ENCODE measurements at places on chromosomes 3 and 15. TPM values are rescaled to one million over a fixed set of nuclear protein-coding genes. Genes with fewer than 3 reads are reported as not detected.

DNA sequence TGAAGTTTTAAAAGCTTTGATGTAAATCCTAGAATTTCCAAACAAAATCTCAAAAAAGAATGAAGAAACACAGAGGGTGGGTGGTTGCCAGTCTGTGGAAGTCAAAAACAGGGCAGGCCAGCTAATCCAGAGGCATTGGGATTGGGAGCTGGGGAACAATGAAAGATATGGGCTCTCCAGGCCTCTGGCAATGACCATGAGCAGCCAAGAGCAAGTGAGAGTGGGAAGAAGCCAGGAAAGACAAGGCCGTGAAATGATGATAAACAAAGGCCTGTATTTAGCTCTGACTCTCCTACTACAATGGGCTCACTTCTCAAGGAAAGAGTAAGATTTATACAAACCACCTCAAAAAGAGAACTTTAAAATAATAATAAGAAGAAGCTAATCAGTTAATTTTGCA is 248.5 kb downstream of the ZMAT3 start:
- no peak for DNase-seq

GRCh38 chr3:135136361-135137100 is 341.5 kb downstream of the EPHB1 start:
- DNase-seq = no peak

DNA sequence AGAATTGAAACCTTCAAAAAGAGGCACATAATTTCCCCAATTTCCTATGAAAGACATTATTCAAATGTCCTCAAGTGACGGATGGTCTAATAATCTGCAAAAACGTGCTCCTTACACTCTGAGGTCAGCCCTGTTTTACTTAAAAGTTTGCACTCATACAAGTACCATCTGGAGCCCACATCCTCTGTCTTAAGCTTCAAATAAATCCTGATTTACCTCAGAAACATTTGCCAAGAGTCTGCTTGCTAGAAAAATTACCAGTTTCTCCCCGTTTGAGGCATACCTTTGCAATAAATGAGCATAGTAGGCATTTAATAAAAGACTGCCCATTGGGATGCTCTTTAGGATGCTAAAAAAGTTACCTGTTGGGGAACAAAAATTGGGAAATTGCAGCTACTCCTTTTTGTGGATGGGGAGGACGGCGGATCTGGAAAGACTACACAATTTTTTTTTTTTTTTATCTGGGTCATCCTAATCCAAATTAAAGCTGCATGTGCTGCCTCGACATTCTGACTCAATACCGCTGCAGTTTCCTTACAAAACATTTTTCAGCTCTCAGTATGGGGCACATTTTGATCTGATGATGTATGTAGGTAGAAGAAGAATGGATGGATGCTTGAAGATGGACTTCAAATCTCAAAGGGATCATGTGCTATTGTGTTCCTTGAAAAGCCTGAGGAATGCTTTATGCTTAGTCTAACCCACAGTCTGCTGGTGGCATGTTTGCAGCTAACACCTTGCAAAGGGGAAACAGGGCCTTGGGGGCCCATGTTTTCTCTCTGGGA is 233.7 kb upstream of the ADAMTS9 start:
- no peak for DNase-seq

GRCh38 chr3:96331341-96331740 is 483.1 kb upstream of the EPHA6 start:
- no peak for DNase-seq

- no peak for DNase-seq
Observed at GRCh38 chr15:65333856-65334255, 29.4 kb downstream of the RNU5B-1 start.

GRCh38 chr3:46168583-46169345 is 39.3 kb downstream of the CCR1 start:
- DNase-seq = no peak

- no peak for DNase-seq
Observed at GRCh38 chr3:146777941-146778340, 172.8 kb upstream of the PLSCR5 start.

- DNase-seq = no peak
Observed at GRCh38 chr15:72375501-72375845, 341 bp downstream of the HEXA start.

- no peak for DNase-seq
Observed at GRCh38 chr15:78951841-78952238, 7.0 kb upstream of the CTSH start.

GRCh38 chr3:10015461-10015904 is 10.8 kb upstream of the FANCD2 start:
- DNase-seq = peak; percentile 86

DNA sequence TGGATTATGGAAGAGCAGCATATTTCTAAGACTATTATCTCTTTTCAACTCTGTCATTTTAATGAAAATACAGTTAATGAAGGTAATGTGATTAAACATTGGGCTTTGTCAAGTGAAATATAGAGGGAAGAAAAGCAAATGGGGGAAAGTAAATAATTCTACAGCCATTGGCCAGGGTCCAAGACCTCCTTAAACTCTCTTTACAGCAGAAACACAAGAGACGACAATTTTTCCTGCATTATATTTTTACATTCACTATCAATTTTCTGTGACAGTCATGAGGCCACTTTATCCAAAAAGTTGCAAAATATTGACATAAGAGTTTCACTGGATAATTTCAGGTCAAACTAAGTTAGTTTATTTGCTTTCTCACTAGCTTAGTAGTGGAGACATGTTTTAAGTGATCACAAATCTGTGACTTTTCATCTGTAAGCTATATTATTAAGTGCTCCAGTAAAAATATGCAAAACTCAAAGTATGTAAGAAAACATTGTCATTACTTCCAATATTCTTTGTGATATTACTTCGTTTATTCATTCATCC is 385.9 kb upstream of the DPH6 start:
- no peak for DNase-seq

DNA sequence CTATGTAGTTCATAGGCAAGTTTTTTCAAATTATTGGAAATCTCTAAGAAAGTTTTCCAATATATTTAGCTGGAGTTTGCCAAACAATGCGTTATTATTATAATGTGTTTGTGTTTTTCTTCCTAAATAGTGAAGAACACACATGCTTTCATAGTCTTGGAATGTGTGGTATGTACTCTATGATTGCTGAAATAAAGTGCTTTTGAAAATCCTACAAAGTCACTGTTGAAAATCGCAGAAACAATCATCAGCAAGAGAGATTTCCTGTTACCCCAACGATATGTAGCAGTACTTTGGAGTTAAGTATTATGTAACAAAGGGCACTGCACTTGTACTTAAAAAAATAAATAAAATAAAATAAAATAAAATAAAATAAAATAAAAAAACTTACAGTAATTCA is 796.2 kb downstream of the NAALADL2 start:
- no peak for DNase-seq

DNA sequence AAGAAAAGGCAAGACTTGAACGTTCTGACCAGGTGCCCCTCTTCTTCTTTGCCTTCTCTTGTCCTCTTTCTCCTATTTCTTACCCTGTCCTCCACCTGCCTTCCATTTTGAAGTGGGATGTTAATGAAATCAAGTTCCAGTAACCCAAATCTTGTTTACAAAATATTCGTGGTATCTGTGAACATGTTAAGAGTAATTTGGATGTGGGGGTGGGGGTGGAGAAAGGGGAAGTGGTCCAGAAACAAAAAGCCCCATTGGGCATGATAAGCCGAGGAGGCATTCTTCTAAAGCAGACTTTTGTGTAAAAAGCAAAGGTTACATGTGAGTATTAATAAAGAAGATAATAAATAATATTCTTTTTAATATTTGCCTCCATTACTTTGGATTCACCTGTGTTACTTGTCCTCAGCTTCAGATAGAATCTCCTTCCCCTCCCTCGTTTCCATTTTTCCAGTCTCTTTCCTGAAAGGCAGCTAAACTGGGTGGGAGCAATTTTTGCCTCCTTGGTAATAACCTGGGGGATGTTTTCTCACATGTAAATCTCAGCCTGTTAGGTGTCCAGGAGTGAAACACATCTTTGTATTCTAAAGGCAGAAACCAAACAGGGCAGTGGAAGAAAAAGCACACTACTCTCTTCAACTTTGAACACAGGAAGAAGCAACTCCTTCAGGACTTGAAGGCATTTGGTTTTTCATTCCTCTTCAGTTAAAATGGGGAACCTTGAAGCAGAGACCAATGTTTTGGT is 3.2 kb downstream of the CHST2 start:
- DNase-seq = no peak

DNA sequence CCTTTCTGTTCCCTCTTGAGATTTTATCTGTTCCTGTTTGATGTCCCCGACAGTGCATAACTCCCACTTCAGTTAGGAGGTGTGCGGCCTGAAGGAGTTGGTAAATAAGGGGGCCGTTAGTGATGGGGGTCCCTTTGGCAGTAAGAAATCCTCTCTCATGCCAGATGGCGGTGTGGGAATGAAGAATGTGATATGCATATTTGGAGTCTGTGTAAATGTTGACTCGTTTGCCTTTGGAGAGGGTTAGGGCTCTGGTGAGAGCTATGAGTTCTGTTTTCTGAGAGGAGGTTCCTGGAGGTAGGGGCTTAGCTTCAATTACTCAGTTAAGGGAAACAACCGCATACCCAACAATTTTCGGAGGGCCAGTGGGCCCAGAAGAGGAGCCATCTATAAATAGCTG is 38.8 kb upstream of the RNF7 start:
- no peak for DNase-seq

GRCh38 chr3:63937661-63938651 is 25.8 kb upstream of the SCAANT1 start:
- DNase-seq = no peak

GRCh38 chr15:92153620-92154019 is 240.1 kb upstream of the ST8SIA2 start:
- DNase-seq = no peak

GRCh38 chr3:78911394-78911793 is 856.4 kb downstream of the ROBO1 start:
- no peak for DNase-seq

DNA sequence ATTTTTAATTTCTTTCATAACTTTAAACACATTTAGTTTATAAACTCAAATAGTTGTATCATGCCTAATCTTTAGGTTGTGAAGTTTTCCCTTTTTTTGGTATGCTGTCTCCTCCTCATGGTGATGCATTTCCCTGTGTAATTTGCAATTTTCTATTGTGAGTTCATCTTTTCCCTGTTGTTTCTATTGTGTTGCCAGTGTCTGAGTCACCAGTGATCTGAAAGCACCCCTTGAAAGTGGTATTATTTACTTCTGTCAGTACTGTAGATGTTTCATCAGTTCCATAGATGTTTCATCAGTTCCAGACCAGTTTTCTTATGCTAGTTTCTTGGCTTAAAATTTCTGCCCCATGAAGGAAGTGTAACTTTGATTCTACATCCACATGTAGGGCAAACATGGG is 80.6 kb downstream of the OXSM start:
- DNase-seq = no peak

DNA sequence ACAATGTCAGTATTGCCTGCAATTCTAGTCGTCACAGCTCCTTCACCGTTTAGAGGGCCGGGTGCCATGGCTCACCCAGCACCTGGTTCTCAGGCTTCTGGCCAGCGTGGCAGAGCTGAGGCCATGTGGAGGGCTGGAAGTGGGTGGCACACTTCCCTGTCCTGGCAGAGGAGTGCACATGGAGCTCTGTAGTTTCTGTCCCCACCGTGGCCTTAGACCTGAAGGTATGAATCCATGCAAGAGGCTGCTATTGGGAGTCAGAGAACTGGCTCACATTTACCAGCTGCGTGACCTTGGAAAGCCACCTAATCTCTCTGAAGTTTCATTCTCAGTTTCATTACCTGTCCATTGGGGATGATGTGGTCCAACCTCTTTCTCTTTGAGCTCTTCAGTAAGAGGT is 22.2 kb downstream of the EPHB1 start:
- DNase-seq = no peak

GRCh38 chr3:32045091-32045915 is 61.1 kb upstream of the GPD1L start:
- DNase-seq = peak; percentile 47

DNA sequence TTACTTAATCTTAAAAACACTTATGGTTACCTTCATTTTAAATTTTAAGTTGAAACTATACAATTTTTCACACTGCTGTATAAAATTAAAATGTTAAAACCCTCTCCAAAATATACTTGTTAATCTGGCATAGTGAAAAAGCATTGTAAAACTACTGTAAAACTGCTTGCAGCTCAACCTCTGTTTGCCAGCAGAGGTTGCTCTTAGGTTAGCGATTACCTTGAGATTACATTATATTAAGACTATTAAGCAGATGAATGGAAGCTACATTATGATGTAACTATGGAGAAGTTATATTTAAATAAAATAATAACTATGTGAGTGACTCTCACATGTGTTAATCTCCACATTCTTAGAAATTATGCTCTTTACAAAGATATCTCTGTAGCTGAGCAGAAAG is 143.6 kb upstream of the SLITRK3 start:
- DNase-seq = peak; percentile 16

DNA sequence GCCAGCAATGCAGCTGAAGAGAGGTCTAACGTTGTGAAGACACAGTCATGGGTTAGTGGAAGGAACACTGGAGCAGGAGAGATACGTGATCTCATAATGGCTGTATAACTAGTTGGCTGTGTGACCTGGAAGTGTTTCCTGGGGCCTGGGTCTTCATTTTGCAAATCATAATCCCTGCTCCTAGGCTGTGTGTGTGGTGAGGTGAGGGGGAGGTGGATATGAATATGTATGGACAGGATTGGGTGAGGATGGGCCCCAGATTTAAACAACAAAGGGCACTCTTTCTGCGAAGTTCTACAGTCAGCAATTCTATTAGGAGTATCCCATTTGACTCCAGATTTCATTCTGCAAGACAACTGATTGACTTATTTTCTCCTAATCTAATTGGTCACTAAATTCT is 41.3 kb downstream of the ANKRD28 start:
- DNase-seq = no peak

DNA sequence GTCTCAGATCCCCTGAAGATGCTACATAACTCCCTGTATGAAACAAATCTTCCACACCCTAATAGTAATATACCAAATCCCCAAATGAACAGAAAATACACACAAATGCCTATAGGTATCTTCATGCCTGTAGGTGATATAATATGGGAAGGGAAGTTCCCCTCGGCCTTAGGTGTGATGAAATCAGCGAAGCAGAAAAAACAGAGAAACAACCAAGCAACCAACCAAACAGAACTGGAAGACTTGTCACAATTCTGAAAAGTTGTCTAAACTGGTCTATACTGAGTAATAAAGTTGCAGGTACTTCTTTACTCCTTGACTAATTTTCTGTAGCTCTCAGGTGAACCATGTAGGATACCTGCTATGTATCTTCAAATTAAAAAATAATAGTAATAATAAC is 82.2 kb upstream of the SATB1 start:
- no peak for DNase-seq

SLC30A4 gene
- polyA plus RNA-seq = 5.7 TPM

CDCP1 gene
- 0.15 TPM for polyA plus RNA-seq

RASL12 gene
- polyA plus RNA-seq = 10.9 TPM

MAGEL2 gene
- 21.1 TPM for polyA plus RNA-seq

EIF4E3 gene
- polyA plus RNA-seq = 6.5 TPM

ITIH3 gene
- 1.7 TPM for polyA plus RNA-seq

POLQ gene
- polyA plus RNA-seq = 4.9 TPM

FAM81A gene
- 1.1 TPM for polyA plus RNA-seq

GABRR3 gene
- not detected for polyA plus RNA-seq

GABRB3 gene
- 1.9 TPM for polyA plus RNA-seq

CSTA gene
- polyA plus RNA-seq = 1.6 TPM

COX17 gene
- polyA plus RNA-seq = 65.0 TPM

KLHL6 gene
- 1.6 TPM for polyA plus RNA-seq

CLDN16 gene
- 0.07 TPM for polyA plus RNA-seq
